ENCODE measurements at places on chromosomes 12 and 14.

DNA sequence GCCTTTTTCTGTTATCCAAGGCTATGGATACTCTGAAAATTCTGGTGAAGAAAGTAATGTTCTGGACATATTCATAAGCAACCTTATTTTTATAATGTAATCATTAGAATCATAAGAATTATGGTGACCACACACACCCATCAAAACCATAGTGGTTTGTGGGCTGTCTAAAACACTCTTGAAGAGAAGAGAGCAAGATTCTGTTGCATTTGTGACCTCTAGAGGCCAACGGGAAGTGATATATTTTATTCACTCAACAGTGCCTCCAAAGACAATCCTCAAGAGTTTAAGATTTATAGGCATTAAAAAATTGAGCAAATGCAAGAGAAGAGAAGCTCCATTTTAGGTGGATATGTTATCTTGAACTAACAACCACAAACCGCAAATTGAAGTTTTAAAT lies 68.5 kb upstream of the LGR5 start:
- DNase-seq: no peak

DNA sequence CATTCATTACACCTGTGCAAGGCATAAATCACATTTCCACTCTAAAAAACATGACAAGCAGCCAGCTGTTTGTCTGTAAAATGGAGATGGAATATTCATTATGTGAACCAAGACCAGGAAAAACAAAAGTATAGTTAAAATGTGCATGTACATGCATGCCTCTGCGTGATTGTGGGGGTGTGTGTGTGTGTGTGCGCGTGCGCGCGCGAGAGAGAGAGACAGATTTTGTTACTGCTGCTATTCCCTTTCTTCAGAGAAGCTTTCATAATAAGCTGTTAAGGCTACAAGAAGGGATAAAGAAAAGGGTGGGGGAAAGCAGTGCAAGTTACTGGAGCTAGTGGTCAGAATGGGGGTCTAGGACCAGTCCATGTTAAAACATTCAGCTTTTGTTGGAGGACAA lies 430.3 kb downstream of the NAV3 start:
- DNase-seq: no peak

DNA sequence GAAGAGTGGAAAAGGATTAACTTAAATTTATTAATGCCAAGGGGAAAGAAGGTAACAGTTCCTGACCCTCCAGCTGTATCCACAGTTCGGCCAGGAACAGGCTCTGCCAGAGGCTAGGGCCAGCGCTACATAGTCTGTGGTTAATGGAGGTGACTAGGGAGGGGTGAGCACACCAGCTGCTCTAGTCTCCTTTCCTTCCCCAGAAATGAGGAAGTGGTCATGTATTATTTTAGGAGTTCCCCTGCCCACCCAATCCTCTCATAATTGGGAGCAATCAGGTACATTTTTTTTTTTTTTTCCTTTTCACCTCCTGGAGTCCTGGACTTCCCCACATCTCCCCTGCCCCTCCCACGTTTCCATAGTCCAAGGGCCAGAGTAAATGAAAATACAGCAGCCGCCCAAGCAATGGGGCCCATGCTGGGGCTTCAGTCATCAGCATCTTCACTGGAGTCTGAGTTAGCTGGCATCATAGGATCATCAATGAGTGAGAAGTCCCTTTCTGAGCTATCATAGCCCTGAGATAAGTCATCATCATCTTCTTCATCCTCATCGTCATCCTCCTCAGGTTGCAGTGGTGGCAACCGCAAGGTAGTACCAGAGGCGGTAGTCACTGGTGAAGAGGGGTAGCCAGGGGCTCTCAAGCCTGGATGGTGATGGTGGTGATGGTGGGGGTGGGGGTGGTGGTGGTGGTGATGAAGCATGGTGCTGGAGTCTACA lies 1.5 kb upstream of the SUPT16H start:
- no peak for DNase-seq

GRCh38 chr12:105738051-105738450 lies 400.7 kb downstream of the NUAK1 start:
- peak; percentile 77 for DNase-seq

GRCh38 chr12:51788876-51789275 lies 59.6 kb downstream of the FIGNL2 start:
- DNase-seq: no peak

DNA sequence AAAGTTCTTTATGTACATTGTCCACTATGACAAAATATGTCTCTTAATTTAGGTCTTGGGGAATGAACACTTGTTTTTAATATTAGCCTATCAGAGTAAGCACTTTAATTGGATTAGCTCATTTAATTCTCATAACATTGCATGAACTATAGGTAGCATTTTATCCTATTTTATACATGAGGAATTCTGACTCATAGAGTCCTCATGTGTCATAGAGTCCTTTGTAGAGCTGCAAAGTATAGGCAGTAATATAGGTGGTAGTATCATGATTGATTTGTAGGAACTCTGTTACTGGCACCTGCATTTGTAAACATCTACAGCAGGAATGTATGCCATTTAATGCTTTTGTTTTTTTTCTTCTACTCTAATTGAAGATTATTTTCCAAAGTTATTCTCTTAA lies 96.0 kb downstream of the GPHN start:
- DNase-seq: no peak

GRCh38 chr12:114293571-114294302 lies 112.2 kb downstream of the TBX5 start:
- no peak for DNase-seq

DNA sequence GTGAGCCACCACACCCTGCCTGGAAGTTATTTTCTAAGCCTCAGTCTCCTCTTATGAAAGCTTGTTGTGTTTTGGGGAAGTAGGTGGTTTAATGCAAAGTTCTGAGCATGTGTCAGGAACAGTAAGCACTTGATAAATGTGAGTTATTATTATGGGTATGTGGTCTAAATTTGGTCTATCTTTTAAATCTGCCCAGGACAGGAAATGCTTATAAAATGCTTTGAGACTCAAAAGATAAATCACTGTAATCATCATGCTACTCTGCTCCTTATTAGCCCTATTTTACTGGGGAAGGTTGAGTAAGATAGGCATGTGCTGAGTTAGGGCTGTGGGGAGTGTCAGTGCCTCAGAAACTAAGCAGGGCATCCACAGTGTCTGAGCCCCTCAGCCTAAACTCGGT lies 13.1 kb upstream of the SRSF5 start:
- no peak for DNase-seq

- DNase-seq: no peak
These were observed 30.8 kb upstream of the CDK17 start for GRCh38 chr12:96431067-96431466.

DNA sequence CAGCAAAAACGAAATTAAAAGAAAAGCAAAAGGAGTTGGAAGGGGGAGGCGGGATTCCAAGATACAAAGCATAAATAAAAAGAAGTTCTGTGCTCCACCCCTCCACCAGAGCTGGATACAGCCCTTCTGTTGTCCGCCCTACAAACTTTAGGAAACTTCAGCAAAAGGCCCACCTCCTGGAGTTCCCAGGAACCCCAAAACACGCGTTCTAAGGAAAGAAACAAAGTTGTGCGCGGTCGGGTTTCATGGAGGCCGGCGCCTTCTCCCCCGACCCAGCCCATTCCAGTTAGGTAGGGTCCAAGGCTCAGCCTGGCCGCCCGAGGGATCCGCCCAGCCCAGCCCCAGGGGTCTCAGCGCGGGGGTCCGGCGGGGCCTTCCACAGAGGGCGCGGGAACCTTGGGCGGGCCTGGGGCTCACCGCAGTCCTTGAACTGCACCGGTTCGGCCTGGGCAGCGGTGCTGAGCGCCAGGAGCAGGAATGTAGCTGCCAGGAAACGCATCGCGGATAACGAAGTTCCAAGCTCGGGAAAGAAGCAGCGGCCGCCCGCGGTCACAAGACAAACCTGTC lies at the start of gene NPC2:
Gene NPC2, minus strand, starts transcription at position 530 of the 567 bp plus-strand sequence. Its CDS starts 31 bp downstream, at position 499.
- DNase-seq: no peak

GRCh38 chr14:53894456-53894855 lies 62.2 kb downstream of the BMP4 start:
- DNase-seq: no peak

GRCh38 chr14:79270361-79270760 lies 940.9 kb downstream of the DIO2 start:
- no peak for DNase-seq

DNA sequence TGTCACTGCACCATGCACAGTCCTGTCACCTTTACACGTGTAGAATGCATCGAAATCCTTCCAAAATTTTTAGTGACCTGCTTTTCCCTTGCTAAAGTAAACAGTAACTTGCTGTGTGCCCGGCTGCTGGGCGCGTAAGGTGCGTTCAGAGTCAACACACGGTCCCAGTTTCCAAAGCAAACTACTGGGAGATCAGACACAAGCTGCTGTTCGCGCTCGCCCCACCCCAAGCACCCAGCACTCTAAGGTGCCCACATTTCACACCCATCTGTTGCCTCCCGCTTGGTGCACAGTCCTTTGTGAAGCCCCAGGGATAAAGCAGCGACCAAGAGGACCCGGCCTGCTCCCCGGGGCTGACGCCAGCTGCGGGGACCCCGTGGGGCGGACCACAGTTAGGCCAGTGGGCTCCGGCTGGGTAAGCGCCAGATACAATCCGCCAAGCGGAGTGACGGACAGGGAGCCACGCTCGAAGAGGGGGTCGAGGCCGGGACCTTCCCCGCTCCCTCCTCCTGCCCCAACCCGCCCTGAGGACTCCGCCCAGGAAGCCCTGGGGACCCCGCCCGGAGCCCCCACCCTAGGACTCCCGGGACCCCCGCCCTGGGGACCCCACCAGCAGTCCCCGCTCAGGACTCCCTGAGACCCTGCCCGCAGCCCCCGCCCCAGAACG lies 633 bp downstream of the STX2 start:
- no peak for DNase-seq

- no peak for DNase-seq
These were observed 28.6 kb downstream of the USP44 start for GRCh38 chr12:95522692-95523091.

DNA sequence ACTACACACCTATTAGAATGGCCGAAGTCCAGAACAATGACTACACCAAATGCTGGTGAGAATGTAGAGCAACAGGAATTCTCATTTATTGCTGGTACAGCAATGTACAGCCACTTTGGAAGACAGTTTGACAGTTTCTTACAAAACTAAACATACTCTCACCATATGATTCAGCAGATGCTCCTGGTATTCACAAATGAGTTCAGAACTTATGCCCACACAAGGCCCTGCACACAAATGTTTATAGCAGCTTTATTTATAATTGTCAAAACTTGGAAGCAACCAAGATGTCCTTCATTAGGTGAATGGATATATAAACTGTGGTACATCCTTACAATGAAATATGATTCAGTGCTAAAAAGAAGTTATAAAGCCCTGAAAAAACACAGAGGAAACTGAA lies 38.3 kb downstream of the PTHLH start:
- no peak for DNase-seq

GRCh38 chr12:54587315-54587873 lies 1.1 kb downstream of the PPP1R1A start:
- DNase-seq: peak; percentile 72

DNA sequence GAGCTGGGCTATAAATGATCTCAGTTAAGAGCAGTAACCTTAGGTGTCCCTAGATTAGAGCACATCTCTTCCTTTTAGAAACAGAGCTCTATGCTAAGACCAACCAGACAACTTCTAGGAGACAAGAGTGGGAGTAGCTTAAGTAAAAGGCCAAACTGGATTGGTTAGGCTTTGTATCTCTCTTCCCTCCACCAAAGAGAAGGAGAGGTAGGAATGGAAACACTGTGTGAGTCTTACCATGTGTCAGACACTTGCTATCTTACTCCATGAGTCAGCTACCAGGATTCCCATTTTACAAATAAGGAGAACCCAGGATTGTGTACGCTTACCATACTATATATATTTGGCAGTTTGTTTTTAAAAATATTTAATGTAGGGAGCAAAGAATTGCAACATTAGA lies 122.9 kb downstream of the PAX9 start:
- DNase-seq: no peak
